Hepatocyte (in vitro differentiated cells): ENCODE measurements at places on chromosomes 5 and 9. TPM values are rescaled to one million over a fixed set of nuclear protein-coding genes. Genes with fewer than 3 reads are reported as not detected.

DNA sequence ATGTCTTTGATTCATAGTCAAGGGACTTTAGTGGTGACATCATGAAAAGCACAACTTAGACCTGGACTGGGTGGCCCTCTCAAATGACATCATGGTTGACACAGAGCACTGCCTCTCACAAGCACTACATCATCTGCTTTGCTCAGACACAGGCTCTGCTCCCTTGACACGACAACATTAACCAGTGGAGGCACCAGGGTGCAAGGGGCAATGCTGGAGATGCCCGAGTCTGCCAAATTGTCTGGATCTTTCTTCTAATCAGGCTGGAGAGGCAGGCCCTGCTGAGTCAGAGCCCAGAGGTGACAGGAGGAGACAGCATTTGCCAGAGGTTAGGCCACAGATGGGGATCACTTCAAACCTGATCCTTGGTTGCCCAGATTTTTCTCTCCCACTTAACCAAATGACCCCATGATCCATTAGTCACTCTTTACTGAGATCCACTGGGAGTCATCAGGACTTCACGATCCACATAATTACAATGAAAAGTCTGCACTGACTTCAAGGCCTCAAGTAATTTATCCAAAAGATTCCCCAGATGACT lies 174.4 kb downstream of the SLIT3 start:
- H3K27me3 ChIP-seq = no peaks in the 10 kb centered on the region
- peaks cover 8% of the 10 kb centered on the region for H3K4me1 ChIP-seq
- H3K36me3 ChIP-seq = no peaks in the 10 kb centered on the region
- DNase-seq = no peak

DNA sequence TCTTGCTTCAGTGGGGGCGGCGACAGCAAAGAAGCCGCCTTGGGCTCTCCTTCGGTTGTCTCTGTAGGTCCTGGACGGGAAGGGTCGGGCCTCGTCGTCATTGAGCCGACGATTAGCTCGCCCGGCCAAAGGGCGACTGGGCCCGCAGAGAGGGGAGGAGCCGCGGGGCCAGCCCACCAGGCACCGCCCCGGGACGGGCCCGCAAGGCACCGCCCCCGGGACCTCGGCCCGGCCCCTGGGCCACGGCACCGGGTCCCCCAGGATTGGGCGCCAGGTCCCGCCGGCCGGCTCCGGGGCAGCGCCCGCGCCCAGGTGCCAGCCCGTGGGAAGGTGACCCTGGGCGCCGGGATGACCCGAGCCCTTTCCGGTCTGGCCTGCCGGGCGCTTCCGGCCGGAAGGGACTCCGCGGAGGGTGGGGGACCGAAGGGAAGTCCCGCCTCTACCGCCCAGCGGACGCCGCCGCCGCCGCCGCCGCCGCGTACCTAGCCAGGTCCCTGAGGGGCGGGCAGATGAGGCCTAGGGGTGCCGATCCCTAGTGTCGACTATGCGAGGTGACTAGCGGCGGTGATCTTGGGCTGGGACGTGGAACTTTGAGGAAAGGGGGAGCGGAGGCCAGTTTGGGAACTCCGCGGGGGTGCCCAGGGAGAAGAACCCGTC lies at the start of the genes GBA2 and RGP1:
Gene GBA2, minus strand, starts transcription at position 371 of the 657 bp plus-strand sequence. CDS start 524 bp downstream, outside the sequence.
Gene RGP1, plus strand, starts transcription at position 430 of the 657 bp plus-strand sequence. CDS start 469 bp downstream, outside the sequence.
- peak within 1 kb of the TSS; percentile 86 for H3K4me3 ChIP-seq
- no peaks in the 10 kb centered on the region for H3K27me3 ChIP-seq
- peak within 1 kb of the TSS; percentile 97 for H3K27ac ChIP-seq
- peak; percentile 93 for DNase-seq

Gene PCDHB12
- total RNA-seq = 1.1 and 1.4 TPM in 2 replicates

- no peak overlapping the region for H3K4me3 ChIP-seq
- H3K36me3 ChIP-seq = no peaks in the 10 kb centered on the region
- no peaks in the 10 kb centered on the region for H3K27me3 ChIP-seq
- peaks cover 12% of the 10 kb centered on the region for H3K4me1 ChIP-seq
- peak overlapping the region; percentile 39 for H3K27ac ChIP-seq
Observed at GRCh38 chr5:179679014-179679674, 1.7 kb downstream of the CBY3 start.

- no peaks in the 10 kb centered on the region for H3K36me3 ChIP-seq
- no peak overlapping the region for H3K27ac ChIP-seq
- H3K4me1 ChIP-seq = no peaks in the 10 kb centered on the region
- no peaks in the 10 kb centered on the region for H3K27me3 ChIP-seq
- H3K4me3 ChIP-seq = no peak overlapping the region
Observed at GRCh38 chr9:73845539-73845938, 651.6 kb upstream of the RORB start.

DNA sequence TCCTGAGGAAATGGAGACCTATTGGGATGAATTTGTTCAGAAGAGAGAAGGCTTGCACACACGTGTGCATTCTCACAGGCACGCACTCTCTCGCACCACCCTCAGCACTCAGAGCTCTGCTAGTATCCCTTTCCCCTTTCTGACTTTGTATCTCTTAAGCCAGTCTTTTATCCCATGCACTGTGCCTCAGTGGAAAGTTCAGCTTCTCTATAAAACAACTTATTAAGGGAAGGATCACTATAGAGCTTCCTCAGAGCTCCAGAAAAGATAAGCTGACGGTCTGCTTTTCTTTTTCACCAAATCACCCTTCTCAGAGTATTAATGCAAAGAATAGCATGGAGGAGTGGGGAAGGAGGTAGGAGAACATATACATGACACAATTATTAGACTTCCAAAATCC lies 207.8 kb downstream of the ENC1 start:
- H3K27me3 ChIP-seq = no peaks in the 10 kb centered on the region
- no peak for DNase-seq
- no peak overlapping the region for H3K4me3 ChIP-seq
- H3K36me3 ChIP-seq = no peaks in the 10 kb centered on the region
- no peak overlapping the region for H3K27ac ChIP-seq

- H3K36me3 ChIP-seq = no peaks in the 10 kb centered on the region
- no peak overlapping the region for H3K4me3 ChIP-seq
- H3K4me1 ChIP-seq = peaks cover 43% of the 10 kb centered on the region
Observed at GRCh38 chr9:114176624-114177291, 21.4 kb downstream of the COL27A1 start.

DNA sequence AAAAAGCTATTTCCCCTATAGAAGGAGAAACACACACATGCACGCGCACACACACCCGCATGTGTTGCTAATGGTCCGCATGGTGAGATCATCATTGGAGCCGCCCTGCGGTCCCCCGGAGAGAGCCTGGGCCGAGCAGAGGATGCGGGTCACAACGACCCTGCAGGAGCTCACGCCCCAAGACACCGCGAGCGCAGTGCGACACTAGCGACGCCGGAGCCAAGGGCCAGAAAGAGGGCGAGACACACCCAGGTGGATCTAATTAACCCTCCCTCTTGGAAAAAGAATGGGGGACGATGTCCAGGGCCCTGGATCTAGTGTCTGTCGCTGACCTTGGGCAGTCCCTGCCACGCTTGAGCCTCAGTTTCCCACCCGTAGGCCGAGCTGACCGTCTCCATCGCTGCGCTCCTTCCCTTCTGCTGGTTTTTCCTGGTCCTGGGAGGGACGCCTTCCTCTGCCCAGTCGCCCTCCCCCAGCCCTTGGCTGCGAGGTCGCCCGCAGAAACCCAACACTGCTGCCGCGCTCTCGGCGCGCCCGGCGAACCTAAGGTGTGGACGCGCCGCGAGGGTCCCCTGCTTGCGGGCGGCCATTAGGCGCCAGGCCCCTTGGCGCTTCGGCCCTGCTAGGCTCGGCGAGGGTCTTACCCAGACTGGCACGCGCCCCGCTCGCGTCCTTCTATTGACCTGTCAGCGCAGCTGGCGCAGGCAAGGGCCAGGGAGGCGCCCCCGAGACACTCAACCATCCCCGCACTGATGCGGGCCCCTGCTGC lies 47.5 kb upstream of the RNF20 start:
- peaks cover 23% of the 10 kb centered on the region for H3K27me3 ChIP-seq
- H3K36me3 ChIP-seq = no peaks in the 10 kb centered on the region
- peak overlapping the region; percentile 54 for H3K27ac ChIP-seq
- peak; percentile 46 for DNase-seq
- peak overlapping the region; percentile 35 for H3K4me3 ChIP-seq
- H3K4me1 ChIP-seq = peaks cover 4% of the 10 kb centered on the region

Gene CYLC2
- not detected in 2 replicates for total RNA-seq

- H3K36me3 ChIP-seq = no peaks in the 10 kb centered on the region
- no peak overlapping the region for H3K4me3 ChIP-seq
- H3K27me3 ChIP-seq = no peaks in the 10 kb centered on the region
- DNase-seq = no peak
Observed at GRCh38 chr9:18520416-18521047, 46.6 kb downstream of the ADAMTSL1 start.

DNA sequence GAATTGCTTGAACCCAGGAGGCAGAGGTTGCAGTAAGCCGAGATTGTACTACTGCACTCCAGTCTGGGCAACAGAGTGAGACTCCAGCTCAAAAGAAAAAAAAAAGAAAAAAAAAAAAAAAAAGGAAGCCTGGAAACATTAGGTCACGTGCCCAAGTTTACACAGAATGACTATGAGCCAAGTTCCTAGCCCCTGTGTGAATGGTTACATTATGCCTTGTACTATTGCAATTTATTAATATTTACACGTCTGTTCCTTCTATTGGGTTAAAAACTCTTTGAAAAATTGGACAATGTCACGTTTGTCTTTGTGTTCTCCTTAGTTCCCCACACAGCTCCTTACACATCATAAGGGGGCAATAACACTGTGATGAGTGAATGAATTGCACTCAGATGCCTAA lies 33.5 kb upstream of the SLC28A3 start:
- peaks cover 4% of the 10 kb centered on the region for H3K4me1 ChIP-seq
- no peak overlapping the region for H3K27ac ChIP-seq
- H3K36me3 ChIP-seq = no peaks in the 10 kb centered on the region
- H3K27me3 ChIP-seq = no peaks in the 10 kb centered on the region

Gene IFNA2
- total RNA-seq = not detected in 2 replicates

- no peaks in the 10 kb centered on the region for H3K27me3 ChIP-seq
- H3K4me3 ChIP-seq = no peak overlapping the region
- H3K36me3 ChIP-seq = no peaks in the 10 kb centered on the region
- no peak overlapping the region for H3K27ac ChIP-seq
- DNase-seq = no peak
Observed at GRCh38 chr5:66540078-66540477, 56.1 kb upstream of the MAST4 start.

DNA sequence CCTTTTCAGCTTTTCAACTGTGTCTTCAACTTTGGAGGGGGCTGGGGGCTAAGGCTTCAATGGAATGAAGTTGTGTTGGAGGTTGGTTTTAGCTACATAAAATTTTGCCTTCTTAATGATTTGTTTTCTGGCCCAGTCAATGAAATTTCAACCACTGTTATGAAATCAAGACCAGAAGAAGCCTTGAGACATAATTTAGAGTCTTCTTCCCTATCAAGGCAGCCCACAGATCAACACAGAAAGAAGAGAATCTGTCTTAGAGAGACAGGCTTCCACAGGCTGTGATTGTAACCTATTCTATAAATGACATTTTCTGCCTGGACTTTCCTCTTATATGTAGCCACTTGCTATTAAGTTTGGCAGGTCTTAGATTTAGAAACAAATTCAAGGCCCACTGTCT lies 46.5 kb upstream of the ZSWIM6 start:
- H3K4me3 ChIP-seq = no peak overlapping the region
- no peak overlapping the region for H3K27ac ChIP-seq
- H3K36me3 ChIP-seq = no peaks in the 10 kb centered on the region

DNA sequence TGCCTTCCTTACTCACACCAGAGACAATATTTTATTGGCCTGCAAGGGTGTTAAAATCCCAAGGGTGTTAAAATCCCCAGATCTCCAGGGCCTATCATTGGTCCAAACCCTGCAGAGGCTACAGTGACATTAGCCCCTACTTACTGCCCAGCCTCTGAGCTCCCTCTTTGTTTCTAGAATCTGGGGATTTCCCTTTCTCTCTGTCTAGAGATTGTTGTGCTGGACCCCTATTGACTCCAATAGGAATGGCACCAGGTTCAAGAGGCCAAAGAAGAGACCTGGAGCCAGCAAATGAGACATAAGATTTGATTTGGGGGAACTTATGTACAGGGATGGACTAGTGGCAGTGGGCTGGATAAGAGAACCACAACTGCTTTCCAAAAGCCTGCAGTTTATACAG lies 53.3 kb upstream of the ZBED3 start:
- H3K36me3 ChIP-seq = no peaks in the 10 kb centered on the region
- no peaks in the 10 kb centered on the region for H3K4me1 ChIP-seq
- no peak for DNase-seq
- H3K27me3 ChIP-seq = no peaks in the 10 kb centered on the region
- H3K4me3 ChIP-seq = no peak overlapping the region
- H3K27ac ChIP-seq = no peak overlapping the region

Gene GPRIN1
- 1.4 and 1.6 TPM in 2 replicates for total RNA-seq

GRCh38 chr5:96199713-96200183 lies 233.3 kb downstream of the PCSK1 start:
- no peak for DNase-seq
- no peaks in the 10 kb centered on the region for H3K36me3 ChIP-seq
- no peaks in the 10 kb centered on the region for H3K27me3 ChIP-seq
- peaks cover 11% of the 10 kb centered on the region for H3K4me1 ChIP-seq
- peak overlapping the region; percentile 67 for H3K27ac ChIP-seq
- no peak overlapping the region for H3K4me3 ChIP-seq

DNA sequence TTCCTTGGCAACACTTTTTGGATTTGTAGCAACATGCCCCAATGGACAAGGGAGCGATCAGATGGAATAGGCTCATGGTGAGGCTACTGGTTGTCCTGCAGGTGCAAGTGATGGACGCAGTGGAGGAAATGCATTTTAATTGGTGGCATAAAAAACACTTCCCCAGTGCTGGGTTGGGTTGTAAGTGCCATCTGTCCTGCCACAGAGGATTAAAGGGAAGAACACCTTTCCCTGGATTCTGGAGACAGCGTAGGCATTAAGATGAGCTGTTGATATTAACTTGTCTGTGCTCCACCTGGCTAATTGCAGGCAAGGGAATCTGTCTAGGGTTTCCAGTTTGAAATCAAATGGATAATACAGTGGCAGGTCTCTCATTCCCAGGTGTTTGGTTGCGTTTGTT lies 173.4 kb downstream of the ZNF462 start:
- no peaks in the 10 kb centered on the region for H3K4me1 ChIP-seq
- H3K27me3 ChIP-seq = no peaks in the 10 kb centered on the region
- DNase-seq = no peak
- H3K36me3 ChIP-seq = no peaks in the 10 kb centered on the region
- no peak overlapping the region for H3K4me3 ChIP-seq
- no peak overlapping the region for H3K27ac ChIP-seq
